ENCODE measurements at places on chromosomes 7 and 10. TPM values are rescaled to one million over a fixed set of nuclear protein-coding genes. Genes with fewer than 3 reads are reported as not detected.

DNA sequence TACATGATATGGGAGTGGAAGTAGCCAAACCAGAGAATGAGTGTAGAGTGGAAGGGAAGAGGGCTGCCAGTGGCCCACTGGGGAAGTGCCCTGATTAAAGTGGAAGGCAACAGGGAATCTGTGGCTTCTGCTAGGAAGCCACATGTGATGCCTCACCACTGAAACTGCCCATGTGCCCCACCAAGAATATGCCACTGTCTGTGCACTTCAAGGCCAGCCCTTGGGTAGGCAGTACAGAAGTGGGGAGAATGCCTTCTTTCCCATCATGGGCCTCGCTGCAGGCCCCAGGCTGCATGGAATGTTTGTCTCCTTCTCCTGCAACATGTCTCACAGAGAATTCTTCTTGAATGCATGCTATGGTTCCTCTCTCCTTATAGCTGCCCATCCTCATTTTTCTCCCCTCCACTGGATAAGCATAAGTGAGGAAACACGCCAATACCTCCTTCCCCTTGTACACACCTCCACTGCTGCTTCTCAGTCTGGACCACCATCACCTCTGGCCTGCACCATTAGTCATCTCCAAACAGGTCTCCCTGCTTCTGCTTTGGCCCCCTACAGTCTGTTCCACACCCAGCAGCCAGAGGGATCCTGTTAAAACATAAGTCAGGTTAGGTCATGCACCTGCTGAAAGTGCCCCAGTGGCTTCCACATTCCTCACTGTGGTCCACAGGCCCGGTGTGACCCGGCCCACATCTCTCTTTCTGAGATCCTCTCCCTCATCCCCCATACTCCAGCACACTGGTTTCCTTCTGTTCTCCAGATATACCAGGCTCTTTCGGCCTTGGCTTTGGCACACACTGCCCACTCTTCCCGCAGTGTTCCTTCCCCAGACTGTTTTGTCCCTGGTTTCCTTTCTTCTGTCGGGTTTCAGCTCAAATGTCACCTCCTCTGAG lies 37.1 kb downstream of the SNX10 start:
- DNase-seq: no peak

DNA sequence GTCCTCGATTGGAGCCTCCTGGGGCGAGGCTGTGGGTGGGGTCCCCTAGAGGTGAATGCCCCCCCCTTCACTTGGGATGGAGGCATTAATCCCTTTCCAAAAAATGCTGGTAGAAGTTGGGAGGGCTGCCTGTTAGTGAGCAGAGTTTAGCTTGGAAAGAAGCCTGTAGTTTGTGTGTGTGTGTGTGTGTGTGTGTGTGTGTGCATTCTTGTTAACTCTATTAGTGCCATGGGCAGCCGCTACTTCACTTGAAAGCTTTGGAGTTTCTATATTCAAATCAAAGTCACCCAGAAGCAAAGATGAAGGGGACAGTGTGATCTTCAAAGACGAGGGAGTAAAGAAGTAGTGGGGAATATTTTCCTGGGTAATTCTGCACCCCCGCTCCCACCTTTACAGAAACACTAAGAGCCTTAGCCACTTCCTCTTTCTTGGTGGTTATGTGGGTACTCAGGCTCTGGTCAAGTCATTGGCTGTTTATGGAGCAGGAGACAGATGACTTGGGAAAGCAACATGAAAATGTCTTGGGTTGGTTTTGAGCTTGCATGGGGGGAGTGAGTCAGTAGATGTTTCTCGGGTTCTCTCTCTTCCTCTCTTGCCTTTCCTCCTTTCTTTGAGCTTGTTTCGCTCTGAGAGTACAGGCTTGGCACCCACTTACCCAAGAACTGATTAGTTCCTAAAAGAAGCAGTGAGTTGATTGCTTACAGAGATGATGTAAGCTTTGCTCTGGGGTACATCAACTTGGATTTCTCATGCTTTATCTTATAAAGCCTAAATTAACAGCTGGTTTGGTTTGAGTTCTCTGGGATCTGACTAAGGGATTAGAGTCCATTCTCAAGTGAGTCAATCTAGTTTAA lies 35.9 kb downstream of the TCF7L2 start:
- DNase-seq: no peak

DNA sequence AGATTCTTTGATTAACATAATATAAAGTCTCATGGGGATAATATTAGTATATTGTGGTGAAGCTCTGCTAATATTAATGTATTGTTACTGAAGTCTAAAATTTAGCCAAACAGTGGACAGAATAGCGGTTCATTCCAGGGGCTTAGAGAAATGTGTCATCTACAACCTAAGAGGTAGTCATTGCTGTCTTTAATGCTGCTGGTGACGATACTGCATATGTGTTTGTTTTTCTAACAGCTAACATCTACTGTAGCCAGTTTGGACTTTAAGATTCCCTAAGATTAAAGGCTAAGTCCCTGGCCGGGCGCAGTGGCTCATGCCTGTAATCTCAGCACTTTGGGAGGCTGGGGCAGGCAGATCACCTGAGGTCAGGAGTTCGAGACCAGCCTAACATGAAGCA lies 102.0 kb upstream of the SAMD8 start:
- no peak for DNase-seq

Gene PSD
- 1.6 TPM for total RNA-seq

DNA sequence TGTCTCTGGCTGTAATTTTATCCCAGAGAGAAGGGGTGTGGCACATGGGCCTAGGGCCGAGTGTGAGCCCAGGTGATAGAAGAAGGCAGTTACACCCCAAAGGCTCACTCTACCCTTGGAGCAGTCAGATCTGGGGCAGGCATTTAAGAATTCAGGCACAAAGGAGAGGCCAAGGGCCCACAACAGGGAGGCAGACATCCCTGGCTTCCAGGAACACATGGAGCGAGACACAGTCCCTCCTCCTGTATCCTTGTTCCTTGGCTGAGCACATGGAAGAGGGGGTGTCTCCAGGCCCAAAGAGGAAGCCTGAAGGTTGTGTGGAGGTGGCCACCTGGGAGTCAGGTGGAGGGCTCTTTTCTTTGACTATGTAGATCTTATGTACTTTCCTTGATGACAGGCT lies 286.2 kb downstream of the RPS24 start:
- DNase-seq: no peak

Gene AKR1D1
- total RNA-seq: not detected

DNA sequence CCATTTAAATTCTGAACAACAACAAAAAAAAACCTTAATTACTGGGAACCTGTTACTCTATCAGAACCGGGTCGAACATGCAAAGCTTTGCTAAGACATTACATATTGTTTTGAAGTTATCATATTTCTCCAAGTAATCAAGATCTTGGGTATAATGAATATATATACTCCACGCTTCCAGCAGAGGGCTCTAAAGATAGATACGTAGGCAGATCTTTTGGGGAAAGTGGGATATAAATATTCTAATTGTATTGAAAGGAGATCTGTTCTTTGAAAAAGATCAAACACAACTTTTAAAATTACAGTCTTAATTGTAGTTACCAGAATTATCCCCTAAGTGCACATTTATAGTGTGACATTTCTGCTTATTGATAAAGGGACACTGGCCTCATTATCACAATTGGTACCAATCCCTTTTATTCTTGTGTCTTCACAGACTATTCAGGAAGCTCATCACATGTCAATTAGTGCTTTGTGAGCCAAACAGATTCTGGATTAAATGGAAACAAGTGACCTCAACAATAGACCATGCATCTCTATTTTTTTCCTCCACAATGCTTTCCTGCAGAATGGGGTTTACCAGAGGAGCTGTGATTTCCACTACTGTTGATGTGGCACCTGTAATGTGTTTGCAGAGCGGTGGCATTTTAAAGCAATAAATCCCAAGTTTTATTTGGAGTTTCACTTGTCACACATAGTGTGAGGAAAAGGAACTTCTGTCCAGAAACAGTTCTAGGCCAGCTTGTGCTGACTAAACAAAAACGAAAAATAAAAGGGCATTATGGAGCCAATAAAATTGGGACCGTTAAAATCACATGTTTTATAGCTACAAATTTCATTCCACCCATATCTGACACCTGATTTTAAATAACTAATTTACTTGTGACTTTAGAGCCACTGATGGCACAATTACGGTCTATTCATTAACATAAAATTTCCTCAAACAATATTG lies 122.4 kb downstream of the CTTNBP2 start:
- no peak for DNase-seq

DNA sequence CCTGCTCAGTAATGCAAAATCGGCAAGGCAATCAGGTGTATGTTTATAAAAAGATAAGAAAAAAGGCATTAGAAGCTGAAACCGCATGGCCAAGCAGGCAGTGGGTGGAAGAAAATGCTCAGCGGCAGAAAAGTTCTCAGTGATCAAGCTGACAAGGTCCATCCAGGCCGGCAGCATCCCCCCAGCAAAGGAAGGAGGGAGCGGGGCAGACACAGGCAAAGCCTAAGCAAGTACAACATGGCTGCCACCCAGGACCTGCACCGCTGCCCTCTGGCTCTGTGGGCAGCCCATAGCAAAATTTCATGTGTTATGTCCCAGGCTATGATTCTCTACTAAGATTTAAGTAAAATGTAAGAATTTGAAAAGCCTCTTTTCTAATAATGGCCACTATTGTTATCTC lies 45.4 kb downstream of the MRPS24 start:
- no peak for DNase-seq

All from activated CD4-positive, alpha-beta T cell treated with anti-CD3 and anti-CD28 coated beads, Interleukin-2, amount 10 ng/mL, durations not matched to agents 7 days and 5 days (primary cell).